ENCODE measurements at places on chromosomes 5 and 9. TPM values are rescaled to one million over a fixed set of nuclear protein-coding genes. Genes with fewer than 3 reads are reported as not detected.

Gene GARIN3
- total RNA-seq = 0.82 TPM

Gene GPR150
- 0.46 TPM for total RNA-seq

DNA sequence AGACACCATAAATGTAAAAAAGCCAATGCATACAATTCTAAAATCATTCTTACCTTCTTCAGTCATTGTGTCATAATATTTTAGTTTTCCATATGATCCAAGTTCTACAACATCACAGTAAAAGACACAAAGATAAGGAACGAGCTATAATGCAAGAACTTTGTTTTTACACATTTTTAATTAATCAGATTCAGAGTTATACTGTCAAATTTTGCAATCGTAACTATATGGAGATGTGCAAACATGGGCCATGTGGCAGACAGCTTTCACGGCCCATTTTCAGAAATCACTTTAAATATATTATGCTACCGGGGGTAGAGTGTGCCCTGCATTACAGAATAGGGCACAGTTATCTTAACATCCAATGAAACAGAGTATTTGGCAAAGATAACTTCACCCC is 188.4 kb downstream of the ACER2 start:
- no peak for DNase-seq

DNA sequence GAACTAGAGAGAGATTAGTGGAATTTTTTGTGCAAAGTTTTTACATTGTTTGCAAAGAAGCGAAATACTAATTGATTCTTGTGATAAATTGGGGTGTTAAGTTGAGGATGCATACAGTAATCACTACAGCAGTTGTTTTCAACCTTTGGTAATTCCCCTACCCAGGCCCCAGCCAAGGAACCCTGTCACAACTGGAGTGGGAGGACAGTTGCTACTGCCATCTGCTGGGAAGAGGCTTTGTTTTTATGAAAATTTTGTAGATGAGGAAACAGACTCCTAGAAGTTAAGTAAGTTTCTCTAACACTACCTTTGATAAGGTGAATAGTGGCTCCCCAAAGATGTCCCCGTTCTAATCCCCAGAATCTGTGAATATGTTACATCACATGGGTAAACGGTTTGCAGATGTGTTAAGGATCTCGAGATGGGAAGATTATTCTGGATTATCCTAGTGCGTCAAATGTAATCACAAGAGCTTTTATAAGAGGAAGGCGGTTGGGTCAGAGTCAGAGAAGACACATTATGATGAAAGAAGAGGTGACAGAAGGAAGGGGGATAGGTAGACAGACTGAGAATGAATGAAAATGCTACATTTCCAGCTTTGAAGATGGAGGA is 34.0 kb upstream of the PPP1R2B start:
- peak; percentile 65 for DNase-seq

- DNase-seq = no peak
Measured at GRCh38 chr5:61626639-61627282, 294.7 kb downstream of the ZSWIM6 start.

- no peak for DNase-seq
Measured at GRCh38 chr5:142720641-142721271, 34.9 kb upstream of the FGF1 start.

GRCh38 chr5:135005076-135005475 is 29.0 kb downstream of the PITX1 start:
- no peak for DNase-seq

DNA sequence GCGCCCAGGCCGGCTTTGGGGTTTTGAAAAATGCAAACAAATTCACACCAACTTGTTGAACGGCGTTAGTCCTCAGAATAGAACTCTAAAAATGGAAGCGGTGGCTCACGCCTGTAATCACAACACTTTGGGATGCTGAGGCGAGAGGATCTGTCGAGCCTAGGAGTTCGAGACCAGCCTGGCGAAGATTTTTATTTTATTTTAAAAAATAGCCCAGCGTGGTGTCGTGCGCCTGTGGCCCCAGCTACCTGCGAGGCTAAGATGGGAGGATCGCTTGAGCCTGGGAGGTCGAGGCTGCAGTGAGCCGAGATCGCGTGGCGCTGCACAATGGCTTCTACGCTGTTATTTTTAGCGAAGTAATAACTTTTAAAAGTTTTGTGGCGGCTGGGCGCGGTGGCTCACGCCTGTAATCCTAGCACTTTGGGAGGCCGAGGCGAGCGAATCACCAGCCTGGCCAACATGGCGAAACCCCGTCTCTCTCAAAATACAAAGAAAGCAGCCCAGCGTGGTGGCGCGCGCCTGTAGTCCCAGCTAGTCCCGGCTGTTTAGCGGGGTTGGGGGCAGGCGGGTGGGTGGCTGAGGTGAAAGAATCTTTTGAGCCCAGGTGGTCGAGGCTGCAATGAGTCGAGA is 694 bp upstream of the PLIN2 start:
- DNase-seq = peak; percentile 54

Gene PGM5
- not detected for total RNA-seq

- DNase-seq = no peak
Measured at GRCh38 chr5:111299831-111300432, 75.7 kb downstream of the CAMK4 start.

DNA sequence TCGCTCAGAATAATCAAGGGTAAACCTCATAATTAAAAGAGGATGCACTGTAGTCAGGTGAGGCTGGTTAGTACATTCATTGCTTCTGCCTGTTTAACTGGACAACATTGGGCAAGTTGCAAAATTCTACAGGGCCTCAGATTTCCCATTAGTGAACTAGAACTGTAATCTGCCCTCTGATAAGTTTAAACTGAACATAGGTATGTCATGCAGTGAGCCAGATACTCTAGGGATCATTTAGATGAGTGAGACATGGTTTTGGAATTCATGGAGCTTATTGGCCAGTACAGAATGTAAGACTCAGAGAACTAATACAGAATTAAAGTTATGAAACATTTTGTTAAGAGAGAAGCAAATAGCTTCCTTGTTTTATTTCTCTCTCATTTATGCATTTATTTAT is 35.9 kb downstream of the RNF44 start:
- DNase-seq = no peak

- no peak for DNase-seq
Measured at GRCh38 chr9:110777196-110777875, 108.7 kb downstream of the MUSK start.

DNA sequence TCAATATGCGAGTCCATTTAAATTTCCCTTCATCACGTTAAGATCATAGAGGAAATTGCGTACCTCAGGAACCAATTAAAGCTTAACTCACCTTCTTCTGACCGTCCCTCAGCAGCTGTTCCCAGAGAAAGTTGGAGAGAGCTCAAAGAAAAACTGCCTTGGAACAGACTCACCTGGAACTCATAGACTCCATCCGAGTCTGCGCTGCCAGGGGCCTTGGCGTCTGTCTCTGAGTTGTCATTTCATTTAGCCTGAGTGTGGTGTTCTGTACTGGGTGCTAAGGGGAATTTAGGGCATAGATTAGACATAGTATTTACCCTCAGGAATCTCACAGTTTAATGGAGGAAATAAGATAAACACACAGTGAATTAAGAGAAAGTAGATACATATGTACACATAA is 892.7 kb downstream of the TLE1 start:
- DNase-seq = no peak

Gene OLFML2A
- total RNA-seq = not detected

Gene GABBR2
- total RNA-seq = not detected

Gene PCDH1
- total RNA-seq = not detected

Gene DMRT3
- total RNA-seq = not detected

GRCh38 chr9:106179191-106179590 is 484.9 kb downstream of the TMEM38B start:
- DNase-seq = no peak

Gene LCN15
- not detected for total RNA-seq

DNA sequence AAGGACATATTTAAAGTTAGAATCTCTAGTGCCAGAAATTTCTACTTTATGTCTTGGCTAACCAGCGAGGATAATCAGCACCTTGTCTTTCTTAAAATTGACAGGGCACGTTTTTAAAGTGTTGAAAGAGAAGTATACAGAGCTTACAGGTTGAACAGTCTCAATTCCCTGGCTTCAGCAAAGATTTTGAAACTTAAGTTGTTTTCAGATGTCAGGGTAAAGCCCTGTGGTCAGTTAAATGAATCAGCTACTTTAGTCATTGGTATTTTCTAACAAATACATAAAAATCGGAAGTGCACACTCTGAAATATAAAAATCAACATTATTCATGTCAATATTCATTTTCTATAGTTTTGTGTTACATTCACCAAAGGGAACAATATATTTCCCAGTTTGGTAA is 29.1 kb downstream of the SNCAIP start:
- no peak for DNase-seq

- DNase-seq = no peak
Measured at GRCh38 chr5:66826696-66827095, 230.5 kb downstream of the MAST4 start.

GRCh38 chr5:67248703-67249589 is 52.3 kb upstream of the CD180 start:
- no peak for DNase-seq

Gene CD74
- 217 TPM for total RNA-seq

GRCh38 chr9:80841888-80842287 is 847.5 kb downstream of the TLE1 start:
- no peak for DNase-seq

GRCh38 chr5:178859625-178860521 is at the start of gene ZNF354B:
Gene ZNF354B (plus strand): TSS chr5:178859953. CDS start chr5:178861048, 1,095 bp downstream.
- DNase-seq = peak; percentile 93

- no peak for DNase-seq
Measured at GRCh38 chr5:58381566-58381965, 78.3 kb downstream of the PLK2 start.

DNA sequence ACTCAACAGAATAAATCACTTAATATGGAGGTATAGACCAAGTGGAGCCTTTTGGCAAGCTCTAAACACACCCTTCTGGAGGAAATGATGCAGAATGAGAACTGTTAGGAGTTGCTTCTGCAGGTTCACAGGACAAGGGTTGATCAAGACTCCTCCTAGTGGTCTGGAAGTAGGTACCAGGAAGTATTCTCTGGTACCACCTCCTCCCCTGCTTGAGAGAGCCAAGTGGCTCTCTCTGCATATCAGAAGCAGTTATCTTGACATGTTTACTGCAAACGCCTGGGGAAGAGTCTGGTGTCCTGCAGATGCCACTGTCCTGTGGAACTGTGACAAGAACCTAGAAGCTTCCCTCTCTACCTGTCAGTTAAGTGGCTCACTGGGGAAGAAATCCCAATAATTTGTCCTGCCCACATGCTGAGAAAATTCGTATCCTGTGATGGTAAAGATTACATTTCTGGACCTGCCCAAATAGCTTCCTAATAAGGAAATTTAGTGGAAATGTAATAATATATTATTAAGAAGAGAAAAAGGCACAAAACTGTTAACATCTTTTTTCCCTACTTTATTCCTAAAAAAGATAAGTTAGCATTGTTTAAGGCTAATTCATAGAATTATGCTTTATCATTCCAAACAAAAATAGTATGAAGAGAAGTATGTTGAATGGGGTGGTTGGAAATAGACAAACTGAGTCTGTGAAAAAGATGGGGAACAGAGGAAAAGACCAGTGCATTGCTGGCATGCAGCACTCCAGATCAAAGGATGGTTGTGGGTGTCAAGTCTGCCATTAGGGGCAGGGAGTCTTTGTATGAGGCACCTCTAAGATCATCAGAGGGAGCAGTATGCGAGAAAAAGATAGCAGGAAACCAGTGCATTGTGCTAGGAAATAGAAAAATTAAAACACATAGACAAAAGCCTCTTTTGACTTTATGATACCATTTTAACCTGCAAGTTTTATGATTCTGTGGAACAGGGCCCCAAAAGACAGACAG is 118.8 kb downstream of the CDC42SE2 start:
- peak; percentile 57 for DNase-seq

- DNase-seq = no peak
Measured at GRCh38 chr9:123620239-123620638, 264.2 kb downstream of the CRB2 start.

DNA sequence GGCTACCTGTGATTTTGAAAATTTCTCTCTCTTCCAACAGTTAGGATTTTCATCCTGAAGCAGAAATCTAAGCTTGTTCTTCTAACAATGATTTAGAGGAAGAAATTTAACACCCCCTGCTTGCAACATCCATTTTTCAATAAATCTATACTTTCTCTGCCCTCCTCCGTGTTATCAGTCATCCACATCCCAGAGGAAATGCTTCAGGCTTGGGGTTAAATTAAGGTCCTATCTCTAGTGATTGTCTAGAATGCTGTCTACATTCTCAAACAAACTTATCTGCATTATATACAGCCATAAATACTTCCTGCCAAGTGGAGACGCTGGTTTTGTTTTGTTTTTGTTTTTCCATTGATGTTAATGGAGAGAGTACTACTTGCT is 371.0 kb downstream of the CSNK1G3 start:
- DNase-seq = no peak

- DNase-seq = no peak
Measured at GRCh38 chr5:114363837-114364236, 2.0 kb downstream of the KCNN2 start.

DNA sequence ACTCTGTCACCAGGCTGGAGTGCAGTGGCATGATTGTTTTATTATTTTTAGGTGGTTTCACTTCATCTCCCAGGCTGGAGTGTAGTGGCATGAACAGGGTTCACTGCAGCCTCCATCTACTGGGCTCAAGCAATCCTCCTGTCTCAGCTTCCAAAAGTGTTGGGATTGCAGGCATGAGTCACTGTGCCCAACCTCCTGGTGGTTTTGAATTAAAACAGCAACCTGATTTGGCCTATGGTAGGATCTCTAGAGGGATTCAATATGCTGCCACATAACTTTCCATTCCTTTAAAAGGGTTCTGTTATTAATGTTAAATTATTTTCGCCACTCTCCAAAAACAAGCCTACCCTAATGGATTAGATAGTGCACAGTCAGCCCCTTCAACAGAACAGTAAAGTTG is 9.9 kb upstream of the HSPA4 start:
- no peak for DNase-seq

GRCh38 chr5:9464478-9464877 is 81.4 kb downstream of the SEMA5A start:
- DNase-seq = no peak

GRCh38 chr5:91190314-91190690 is 192.8 kb downstream of the ARRDC3 start:
- no peak for DNase-seq

- DNase-seq = peak; percentile 32
Measured at GRCh38 chr9:27352457-27353165, 55.7 kb upstream of the EQTN start.

Gene CCDC192
- not detected for total RNA-seq

DNA sequence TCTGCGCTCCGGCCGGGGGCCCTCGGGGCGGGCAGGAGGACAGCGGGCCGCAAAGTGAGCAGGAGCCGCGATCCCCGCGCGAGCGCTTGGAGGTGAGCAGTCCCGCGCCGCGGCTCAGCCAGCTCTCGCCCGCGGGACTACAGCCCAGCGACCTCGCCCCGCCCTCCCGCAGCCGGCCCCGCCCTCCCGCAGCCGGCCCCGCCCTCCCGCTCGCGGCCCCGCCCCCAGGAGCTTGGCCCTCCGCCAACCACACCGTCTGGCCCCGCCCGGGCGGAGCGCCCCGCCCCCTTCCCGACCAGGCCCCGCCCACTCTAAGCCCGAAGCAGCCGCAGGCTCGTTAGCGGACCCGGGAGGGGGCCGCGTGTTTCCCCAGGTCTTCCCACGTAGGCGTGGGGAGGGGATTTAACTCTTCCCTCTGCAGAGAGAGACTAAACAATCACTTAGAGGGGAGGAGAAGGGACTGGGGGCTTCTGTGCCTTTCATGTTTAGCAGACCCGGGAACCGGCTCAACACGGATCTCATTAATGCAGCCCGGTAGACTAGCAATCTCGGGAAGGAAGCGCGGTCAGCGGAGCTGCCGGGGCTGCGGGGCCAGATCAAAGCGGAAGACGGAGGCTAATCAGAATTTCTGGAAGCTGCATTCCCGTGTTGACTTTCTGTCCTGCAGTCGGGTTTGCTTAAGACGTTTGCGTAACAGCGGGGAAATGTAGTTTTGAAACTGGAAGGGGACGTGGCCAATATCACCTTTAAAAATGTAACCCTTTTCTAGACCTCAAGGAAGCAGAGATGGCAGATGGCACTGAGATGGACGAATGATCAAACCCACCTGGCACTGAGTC is at the start of gene MYO10:
Gene MYO10 (minus strand): TSS at position 139 of the 839 bp plus-strand sequence. CDS start 480 bp downstream, outside the sequence.
- DNase-seq = peak; percentile 86

Gene ANXA2R
- 3.2 TPM for total RNA-seq

Measured in activated CD4-positive, alpha-beta T cell treated with anti-CD3 and anti-CD28 coated beads for 36 hours (primary cell).